Renal cortical epithelial cell (primary cell): ENCODE measurements at places on chromosomes 12 and 14. TPM values are rescaled to one million over a fixed set of nuclear protein-coding genes. Genes with fewer than 3 reads are reported as not detected.

Gene SOS2
- total RNA-seq: 25.0 and 49.7 TPM in 2 replicates

- DNase-seq: peak; percentile 84
Observed at GRCh38 chr12:69067713-69068112, 134.7 kb upstream of the CPM start.

GRCh38 chr14:24390701-24391468, 7.9 kb upstream of the NYNRIN start:
- DNase-seq: peak; percentile 63

DNA sequence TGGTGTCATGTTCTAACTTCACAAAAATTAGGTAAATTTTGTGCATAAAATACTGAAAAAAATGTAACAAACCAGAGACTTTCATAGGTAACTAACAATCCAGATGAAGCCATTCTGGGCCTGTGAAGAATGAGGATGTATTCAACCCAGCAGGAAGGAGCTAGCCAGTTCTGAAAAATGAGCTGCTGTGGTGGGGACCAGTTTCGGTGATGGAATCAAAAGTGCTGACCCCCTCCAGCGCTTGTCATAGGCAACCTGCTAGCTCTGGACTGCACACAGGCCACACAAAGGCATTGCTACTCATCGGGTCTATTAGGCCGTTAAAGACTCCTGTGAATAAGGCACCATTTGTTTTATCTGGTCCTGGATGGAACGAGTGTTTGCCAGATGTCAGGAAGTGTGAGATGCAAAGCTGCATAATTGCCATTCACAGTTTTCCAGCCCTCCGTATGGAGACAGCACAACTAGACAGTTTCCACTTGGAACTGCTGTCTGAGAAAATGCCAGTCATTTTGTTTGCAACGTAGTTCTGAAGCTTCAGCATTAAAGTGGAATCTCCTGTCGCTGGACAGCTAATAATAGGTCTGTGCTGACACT, 3.3 kb upstream of the RIMBP2 start:
- no peak for DNase-seq

DNA sequence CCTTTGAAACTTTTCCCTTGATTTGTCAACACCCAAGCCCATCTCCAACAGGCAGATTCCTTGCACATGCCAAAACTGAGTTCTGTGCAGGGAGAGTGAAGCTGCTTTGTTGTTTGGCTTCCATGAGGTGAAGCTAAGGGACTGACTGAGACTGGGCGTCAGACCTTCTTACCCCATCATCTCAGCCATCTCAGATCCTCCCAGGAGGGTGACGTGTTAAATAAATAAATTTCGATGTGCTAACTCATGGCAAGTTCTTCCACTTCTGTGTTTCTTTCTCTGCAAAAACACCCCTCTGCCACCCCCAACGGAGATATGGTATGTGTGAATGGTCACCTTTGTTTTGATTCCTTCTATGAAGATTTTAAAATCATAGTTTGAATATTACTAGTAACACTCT, 17.8 kb downstream of the UTP20 start:
- no peak for DNase-seq

Gene NANOG
- not detected in 2 replicates for total RNA-seq

- DNase-seq: no peak
Observed at GRCh38 chr12:79933532-79934264, 1.2 kb downstream of the PPP1R12A start.

GRCh38 chr12:6460751-6461371, 9.0 kb downstream of the TAPBPL start:
- DNase-seq: no peak

Gene NXPH4
- 0.40 TPM in 1 of 2 replicates, not detected in the other for total RNA-seq

DNA sequence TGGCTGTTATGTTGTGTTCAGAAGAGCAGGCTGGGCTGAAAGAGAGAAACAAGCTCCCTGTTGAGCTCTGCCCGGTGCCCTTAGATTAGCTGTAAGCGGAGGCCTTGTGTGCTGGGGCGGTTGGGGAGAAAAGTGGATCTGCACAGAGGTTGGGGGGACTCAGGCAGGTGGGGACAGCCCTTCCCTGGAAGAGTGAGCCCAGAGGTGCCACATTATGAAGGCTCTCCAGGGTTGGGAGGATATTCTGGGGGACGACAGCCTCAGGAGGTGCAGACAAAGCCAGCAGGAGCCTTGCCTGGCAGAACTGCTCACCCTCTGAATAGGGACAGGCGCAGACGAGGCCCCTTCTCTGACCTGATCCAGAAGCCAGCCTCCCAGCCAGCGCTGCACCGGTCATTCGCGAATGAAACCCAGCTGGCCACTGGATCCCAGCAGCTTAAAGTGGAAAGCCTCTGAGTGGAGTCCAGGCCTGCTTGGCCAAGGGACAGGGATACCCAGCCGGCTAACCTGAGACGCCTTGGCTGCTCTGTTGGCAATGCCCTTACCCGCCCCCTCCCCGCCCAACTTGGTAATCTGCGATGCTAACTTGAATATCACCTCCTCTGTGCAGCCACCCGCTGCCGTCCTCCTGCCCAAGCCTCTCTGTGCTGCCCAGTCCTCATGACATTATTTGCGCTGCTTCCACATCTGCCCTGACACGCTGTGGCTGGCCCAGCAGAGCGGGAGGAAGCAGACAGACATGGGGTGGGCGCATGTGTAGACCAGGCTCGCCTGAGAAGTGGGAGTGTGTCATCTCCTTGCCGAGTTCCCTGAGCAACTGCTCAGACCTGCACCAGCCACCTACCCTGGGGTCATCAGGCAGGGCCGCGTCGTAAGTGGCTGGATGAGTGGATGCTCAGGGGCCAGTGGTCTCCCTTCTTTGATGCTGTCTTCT, 5.6 kb downstream of the HIP1R start:
- no peak for DNase-seq

DNA sequence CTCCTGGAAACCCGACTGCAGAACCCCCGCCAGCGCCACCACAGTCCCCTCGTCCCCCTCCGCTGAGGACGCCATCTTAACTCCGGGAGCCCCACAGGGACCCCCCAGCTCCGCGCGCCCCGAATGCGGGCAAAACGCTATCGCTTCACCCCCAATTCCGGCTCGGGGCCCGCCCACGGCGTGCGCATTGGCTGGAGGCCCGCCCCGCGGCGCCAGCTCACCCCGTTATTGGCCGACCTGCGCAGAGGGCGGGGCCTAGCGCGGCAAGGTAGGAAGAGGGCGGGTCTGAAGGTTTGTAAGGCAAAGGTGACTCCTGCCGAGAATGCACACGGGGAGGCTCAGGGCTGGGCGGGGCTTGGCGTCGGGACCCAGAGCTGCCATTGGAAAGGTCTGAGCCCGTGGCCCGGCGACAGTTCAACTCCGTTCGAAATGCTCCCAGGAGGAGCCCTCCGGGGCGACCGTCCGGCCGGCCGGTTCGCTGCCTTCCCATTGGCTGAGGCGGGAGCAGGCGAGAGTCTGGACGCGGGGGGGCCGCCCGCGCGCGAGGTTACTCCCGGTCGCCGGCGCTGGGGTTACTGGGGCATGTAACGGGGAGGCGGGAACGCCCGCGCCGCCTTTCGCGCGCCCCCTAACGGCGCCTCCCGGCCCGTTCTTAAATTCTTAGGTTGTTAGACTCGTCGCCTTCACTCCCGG, at the start of gene LPCAT3:
TSS of gene LPCAT3 (minus strand) at position 127 of the 693 bp plus-strand sequence. CDS start at position 75, 52 bp downstream.
- peak; percentile 86 for DNase-seq
